Activated CD8-positive, alpha-beta T cell treated with anti-CD3 and anti-CD28 coated beads, Interleukin-2, amount 10 ng/mL, durations not matched to agents 7 days and 5 days (primary cell): ENCODE measurements at places on chromosomes 1 and 21. TPM values are rescaled to one million over a fixed set of nuclear protein-coding genes. Genes with fewer than 3 reads are reported as not detected.
A peak's percentile ranks its signal among the peaks of the same experiment; 100 is the strongest.

- no peak for DNase-seq
These were observed 277.3 kb upstream of the FMN2 start for GRCh38 chr1:239814306-239814881.

GRCh38 chr1:27527223-27527889 lies 37.4 kb upstream of the WASF2 start:
- peak; percentile 60 for DNase-seq

DNA sequence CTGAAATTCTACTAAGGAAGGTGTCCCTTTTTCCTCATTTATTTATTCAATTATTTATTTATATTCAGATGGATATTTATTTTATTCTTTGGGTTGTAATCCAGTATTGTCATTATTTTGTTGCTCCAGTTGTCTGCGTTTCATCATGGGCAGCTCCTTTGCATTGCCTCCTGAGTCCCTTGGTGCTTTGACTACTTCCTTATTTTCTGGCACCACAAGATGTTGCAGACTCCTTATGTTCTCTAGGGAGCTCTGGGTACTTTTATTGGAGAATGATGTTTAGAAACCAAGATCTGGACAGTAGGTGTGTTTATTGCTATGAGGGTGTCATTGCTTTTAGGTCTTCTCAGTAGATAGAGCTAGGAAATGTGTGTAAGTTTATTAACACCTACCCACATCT lies 59.9 kb upstream of the ERRFI1 start:
- DNase-seq, result no peak

GRCh38 chr1:26537951-26538352 lies 8.4 kb downstream of the RPS6KA1 start:
- no peak for DNase-seq

- DNase-seq, result no peak
These were observed 120.4 kb upstream of the FGGY start for GRCh38 chr1:59176471-59176870.

- no peak for DNase-seq
These were observed 10.4 kb downstream of the WRAP73 start for GRCh38 chr1:3639397-3639911.

DNA sequence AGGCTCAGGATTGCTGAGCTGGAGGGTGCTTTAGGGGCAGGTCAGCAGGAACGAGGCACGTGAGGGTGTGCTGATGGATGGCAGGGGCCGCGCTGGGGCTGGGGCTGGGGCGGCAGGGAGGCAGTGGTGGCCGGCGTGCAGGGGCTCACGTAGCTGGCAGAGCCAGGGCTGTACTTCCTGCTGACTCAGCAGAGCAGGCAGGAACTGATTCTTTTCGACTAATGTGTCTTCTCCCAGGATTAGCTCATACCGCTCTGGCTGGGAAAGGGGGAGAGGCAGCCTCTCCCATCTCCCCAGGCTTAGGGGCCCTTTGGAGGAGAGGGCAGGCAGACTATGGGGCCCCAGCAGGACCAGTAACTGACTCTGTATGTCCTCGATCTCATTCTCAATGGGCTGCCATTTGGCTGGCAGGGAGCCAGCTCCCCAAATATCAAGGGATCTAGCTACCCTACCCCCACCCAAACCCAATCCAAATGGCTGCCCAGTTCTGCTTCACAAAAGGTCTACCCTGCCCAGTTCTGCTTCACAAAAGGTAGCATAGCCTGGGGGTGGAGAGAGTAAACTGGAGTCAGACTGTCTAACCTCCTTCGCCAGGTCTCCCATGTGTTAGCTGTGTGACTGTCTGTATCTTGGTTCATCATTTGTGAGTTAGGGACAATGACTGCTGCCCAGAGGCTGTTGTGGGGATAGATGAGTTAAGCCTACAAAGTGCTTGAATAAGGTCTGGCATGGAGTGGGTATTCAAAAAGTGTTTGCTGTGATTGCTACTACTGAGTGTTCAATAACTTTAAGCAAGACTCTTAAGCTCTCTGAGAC lies 100.1 kb upstream of the SLC2A1 start:
- peak; percentile 44 for DNase-seq

DNA sequence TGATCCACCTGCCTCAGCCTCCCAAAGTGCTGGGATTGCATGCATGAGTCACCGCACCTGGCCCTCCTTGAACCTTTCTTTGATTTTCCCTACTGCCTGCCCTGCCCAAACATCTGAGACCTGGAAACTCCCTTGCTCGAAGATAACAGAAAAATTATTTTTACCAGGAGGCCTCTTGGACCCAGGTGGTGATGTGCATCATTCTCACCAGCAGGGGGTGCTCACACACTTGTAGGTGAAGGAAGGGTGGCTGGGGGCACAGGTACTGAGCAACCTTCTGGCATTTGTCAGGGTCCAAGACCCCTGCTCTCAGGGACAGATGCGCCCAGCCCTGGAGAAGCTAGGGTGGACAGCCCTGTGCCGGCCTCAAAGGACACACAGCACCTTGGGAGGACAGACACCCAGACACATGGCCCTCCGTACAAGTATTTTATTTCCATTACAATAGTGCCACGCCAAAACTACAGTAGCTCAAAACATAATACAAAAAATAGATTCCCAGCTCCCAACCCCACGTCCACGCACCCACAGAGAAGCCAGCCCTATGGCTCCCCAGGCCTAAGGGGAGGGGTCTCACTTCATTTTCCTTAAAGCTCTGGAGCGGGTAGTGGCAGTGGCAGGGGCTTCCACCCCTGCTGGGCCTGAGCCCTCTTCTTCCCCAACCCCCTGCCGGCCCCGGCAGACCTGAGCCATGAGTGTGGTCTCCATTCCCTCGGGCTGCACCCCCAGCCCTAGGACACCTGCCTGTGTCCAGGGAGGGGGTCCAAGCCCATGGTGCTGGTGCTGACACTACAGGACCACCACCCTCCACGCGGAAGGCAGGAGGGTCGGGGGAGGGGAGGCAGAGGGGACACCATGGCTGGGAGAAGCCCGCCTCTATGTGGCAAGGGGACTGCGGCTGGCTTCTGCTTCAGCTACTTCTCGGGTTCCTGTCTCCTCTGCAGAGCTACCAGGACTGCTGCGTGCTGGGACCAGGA lies 40.4 kb upstream of the EIF4G3 start:
- peak; percentile 81 for DNase-seq

GRCh38 chr21:26405735-26406361 lies 167.2 kb downstream of the CYYR1 start:
- DNase-seq, result no peak

GRCh38 chr1:15454256-15454655 lies 2.3 kb upstream of the CELA2A start:
- no peak for DNase-seq

- no peak for DNase-seq
These were observed 314.0 kb downstream of the NTNG1 start for GRCh38 chr1:107454791-107455190.

- no peak for DNase-seq
These were observed 31.5 kb downstream of the TMCO1 start for GRCh38 chr1:165737196-165737595.

DNA sequence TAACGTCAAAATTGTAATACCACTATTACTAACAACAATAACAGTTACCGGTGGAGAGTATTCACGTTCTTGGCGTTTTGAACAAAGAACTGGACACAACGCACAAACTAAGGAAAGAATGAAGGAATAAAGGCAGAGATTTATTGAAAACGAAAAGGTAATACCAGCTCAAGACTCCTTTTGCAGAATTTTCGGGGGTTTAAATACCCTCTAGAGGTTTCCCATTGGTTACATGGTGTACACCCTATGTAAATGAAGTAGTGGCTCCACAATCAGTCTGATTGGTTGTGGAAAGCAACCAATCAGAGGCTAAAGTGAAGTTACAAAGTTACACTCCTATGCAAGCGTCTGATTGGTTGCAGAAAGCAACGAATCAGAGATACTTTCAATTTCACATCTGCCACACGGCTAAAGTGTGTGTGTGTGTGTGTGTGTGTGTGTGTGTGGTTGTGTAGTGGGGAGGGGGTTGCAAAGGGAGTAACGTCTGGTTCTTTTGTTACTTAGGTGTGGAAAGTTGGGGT lies 1.1 kb upstream of the GTF2B start:
- peak; percentile 36 for DNase-seq

GRCh38 chr1:52368383-52369172 lies 2.6 kb upstream of the CC2D1B start:
- DNase-seq, result peak; percentile 67

- no peak for DNase-seq
These were observed 56.7 kb upstream of the B3GALT5 start for GRCh38 chr21:39555911-39556590.

- DNase-seq, result peak; percentile 59
These were observed 7.6 kb downstream of the CD101 start for GRCh38 chr1:117009132-117009531.

DNA sequence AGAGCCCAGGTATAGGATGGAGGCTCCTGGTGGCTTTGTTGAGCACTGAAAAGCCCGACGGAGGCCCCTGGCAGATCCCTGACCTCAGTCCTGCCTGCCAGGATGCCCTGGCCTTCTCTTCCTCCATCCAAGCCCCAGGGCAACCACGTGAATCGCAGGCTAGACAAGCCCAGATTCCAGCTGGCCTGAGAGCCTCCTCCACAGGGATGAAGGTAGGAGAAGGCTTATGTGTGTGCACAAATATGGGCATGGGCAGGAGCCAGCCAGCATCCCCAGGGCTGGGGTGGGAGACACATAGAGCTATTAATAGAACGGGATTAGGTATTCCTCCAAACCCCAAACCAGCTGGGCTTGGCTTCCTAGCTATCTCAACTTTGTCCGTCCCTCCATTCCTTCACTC lies 4.0 kb upstream of the EXTL1 start:
- DNase-seq, result no peak

DNA sequence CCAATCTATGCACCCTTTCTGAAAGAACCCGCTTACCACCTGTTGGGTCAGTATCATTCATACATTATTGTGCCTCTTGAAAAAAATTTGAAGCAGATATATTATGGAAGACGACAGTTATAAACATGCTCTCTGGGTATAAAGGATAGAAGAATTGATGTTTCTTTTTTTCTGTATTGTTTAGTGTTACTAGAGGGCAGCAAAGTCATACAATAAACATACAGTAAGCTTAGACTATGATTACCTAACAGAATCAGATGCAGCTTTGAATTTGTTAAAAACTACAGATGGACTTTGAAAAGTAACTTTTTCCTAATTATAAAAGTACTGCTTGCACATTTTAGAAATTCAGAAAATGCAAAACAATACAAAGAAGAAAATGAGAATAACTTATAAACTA lies 11.1 kb upstream of the PAXBP1 start:
- DNase-seq, result no peak

FBXO44 gene
- total RNA-seq, result 42.3 TPM

LRRN2 gene
- not detected for total RNA-seq

EXO1 gene
- total RNA-seq, result 50.0 TPM

C8B gene
- not detected for total RNA-seq

GPR37L1 gene
- total RNA-seq, result not detected

ANKRD34A gene
- 2.4 TPM for total RNA-seq

CELA3A gene
- total RNA-seq, result not detected

DNALI1 gene
- not detected for total RNA-seq

CRYBG2 gene
- total RNA-seq, result 7.6 TPM

HSF2BP gene
- total RNA-seq, result 0.24 TPM
